Bone marrow (tissue), 2 donors: ENCODE measurements at places on chromosomes 1 and 21.

- DNase-seq: no peak
Observed at GRCh38 chr1:182415789-182416188, 15.3 kb upstream of the TEDDM1 start.

DNA sequence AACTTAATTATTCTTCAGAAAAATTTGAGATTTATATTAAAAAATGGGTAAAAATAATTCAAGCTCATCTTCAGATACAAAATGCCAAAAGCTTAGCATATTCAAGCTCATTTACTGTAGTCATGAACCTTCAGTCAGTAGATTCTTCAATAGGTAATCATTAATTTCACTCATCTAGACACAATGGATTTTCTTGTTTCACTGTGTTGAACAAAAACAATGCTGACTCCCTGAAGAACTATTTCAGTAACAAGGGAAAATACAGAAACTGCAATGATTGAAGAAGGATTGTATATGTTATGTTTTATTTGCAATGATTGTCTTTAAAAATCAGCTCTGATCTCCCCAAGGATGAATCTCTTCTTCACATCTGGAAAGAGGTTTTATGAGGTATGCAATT lies 9.2 kb upstream of the HOOK1 start:
- DNase-seq: no peak

DNA sequence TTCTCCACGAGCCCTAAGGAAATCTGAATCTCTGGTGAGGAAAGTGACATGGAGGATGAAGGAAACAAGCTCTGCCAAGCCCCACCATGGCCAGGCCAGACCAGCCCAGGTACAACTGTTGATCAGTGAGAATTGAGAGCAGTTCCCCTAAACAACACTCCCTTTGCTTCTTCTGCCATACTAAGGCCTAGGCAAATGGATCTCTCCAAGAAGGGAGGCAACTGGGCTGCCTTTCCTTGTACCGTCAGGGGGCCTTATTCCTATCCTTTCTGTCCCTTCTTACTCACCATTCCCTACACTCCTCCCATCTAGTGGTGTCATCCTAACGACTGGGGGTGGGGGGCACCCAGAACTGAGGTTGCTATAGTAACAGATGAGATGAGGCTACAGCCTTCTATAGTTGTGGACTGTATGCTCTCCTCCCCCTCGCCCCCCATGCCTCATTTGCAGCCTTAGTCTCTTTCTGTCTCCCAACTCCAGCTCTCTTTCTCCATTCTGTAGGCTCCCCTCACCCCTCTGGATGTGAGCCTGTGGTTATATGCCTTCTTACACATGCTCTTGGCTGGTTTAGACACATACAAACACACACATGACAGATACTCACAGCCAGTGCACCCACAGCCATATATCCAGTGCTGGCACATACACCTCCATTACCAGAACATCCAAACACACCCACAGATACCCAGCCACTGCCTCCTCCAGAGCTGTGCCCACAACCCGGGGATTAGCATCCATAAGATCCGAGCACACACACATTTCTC lies 3.6 kb downstream of the PEA15 start:
- DNase-seq: no peak

GRCh38 chr21:39900491-39900890 lies 33.3 kb downstream of the PCP4 start:
- no peak for DNase-seq

GRCh38 chr1:2229037-2229864 lies 1.1 kb downstream of the SKI start:
- DNase-seq: peak; percentile 35
